Activated naive CD4-positive, alpha-beta T cell (primary cell): ENCODE measurements at places on chromosomes 3 and 15.

DNA sequence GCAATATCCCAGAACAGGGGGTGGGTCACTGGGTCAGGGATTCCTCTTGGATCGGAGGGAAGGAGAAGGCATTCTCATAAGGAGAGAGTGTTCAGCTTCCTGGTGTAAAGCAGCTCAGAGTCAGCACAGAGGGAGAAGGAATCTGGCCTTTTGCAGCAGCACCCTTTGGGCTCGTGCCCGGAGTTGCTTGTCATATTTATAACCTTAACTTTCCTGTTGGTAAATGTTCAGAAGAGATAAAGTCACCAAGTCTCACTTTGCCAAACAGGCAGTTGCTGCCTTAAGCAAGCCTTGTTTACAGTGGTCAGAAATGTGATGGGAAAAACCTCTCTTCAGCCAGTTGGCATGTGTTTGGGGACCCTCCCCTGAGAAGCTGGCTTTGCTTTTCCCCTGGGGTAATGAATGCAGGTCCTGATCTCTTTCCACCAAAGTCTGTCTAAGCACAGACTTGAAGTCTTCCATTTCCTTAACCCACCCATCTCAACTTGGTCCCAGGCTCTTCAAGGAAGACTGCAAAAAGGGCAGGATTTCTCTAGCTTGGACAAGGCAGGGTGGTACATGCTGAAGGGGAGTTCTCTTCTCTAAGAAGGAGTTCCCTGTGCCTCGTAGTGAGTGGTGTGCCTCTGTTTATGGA, 206.9 kb upstream of the BHLHE40 start:
- no peak for DNase-seq

DNA sequence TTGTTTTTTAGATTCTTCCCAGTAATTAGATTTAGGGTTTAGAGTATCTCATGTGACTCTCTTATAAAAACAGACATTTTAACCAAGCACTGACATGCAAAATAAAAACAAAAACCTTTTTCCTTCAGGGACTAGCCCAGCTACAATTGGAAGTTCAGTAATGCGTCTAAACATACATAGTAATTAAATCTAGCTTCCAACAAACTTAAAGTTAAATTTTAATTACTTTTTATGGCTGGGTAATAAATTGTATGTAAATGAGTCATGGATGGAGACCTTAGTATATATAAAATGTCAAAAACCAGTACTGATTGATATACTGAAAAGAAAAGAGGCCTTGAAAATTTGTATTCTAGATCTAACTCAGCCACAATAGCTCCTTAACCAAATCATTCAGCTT, 43.6 kb upstream of the AP4E1 start:
- no peak for DNase-seq

DNA sequence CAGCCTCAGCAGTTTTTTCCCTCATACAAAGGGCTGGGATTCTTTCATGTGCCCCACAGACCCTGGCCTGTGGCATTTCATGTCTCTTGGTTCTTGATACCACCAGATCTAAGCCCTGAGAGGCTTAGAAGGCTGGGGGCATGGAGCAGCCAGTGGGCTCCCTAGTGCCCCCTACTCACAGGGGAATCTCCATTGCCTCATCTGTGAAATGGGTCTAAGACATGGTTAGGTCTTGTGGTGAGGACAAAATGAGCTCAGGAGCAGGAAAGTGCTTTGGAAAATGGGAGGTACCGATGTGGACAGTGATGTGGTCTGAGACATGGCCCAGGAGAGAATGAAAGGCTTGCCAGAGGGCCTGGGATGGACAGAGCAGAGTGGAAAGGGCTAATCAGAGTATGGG, 94.3 kb downstream of the SMAD6 start:
- no peak for DNase-seq

GRCh38 chr3:127678315-127678599, 5.5 kb downstream of the ABTB1 start:
- DNase-seq = no peak

DNA sequence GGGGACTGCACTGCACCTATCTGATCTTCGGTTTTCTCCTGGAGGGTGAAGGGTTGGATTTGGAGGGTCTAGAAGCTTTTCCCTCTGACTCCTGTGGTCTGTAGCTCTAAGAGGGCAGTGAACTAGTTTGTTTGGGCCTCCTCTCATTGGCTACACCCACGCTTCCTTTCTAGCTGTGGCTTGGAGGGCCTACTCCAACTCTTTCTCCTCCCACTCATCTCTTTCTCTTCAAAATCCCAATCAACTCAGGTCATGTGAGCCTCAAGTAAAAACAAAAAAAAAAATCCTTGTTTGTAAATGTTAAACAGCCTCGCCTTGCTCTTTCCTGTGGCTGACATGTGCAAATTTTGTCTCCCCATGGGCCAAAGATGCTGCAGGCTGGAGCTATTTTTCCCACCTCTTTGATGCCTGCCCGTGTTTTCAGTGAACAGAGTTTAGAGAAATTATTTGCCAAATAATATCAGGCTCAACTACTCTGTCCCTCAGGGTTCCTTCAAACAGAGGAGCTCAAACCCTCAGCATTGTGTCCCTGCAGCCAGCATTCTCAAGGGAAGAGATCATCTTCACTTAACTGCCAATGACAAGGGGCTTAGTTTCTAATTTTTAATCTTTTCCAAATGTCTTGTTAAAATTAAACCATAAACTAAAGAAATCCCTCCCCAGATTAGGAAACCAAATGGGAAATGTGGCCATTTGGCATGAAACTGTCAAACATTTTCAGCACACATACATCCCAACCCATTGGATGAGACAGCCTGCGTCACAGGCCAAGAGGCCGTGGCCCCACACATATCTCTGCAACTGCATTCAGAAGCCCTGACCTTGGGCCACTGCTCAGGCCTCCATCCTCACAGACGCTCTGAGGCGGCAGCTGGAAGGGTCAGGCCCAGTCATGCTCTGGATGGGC, 114.8 kb upstream of the THBS1 start:
- no peak for DNase-seq

GRCh38 chr3:127547761-127548605, 42.5 kb downstream of the TPRA1 start:
- DNase-seq = peak; percentile 44

DNA sequence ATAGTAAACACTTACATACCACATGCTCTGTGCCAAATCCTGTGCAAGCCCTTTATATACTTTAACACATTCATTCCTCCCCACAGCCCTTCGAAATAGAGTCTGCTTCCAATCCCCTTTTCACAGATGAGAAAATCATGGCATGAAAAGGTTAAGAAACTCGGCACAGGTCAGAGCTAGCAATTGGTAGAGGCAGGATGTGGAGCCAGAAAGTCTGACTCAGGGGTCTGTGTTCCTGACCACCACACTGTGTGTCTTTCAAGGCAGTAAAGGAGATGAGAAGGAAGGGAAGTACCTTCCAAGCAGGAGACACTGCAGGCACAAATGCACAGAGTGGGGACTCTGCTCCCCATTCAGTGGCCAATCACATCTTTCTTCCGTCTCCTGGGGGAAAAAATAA, 61.1 kb downstream of the SCN11A start:
- no peak for DNase-seq

DNA sequence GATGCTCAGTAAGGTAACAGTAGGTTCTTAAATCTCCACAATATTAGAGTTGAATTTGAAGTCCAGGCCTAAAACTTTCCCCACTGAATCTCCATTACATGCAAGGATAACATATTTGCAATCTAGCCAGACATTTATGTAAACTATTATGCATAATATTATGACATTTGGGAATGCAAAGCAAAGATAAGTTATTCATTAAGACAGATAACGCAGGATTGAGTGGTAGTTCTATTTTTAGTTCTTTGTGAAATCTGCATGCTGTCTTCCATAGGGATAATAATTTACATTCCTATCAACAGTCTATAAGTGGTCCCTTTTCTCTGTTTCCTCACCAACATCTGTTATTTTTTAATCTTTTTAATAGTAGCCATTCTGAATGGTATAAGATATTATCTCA, 333.5 kb downstream of the AGBL1 start:
- DNase-seq = no peak

DNA sequence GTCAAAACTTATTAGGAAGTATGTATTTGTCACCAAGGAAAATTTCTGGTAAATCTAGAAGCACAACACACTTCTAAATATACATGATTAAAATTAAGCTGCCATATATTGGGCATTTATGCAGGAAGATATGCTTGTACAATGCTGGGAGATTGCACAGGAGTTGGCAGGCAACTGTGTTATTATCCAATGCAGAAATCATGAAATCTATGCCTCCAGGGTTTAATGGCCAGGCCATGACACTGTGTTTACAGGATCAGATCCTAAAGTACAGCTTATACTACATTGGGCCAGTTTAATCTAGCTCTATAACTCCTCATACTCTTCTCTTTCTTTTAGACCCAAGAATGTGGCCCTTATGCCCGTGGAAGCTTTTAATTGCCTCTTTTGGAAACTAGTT, 391.4 kb upstream of the DPH6 start:
- no peak for DNase-seq

GRCh38 chr15:61731099-61731498, 329.1 kb downstream of the VPS13C start:
- DNase-seq = no peak

- no peak for DNase-seq
Measured at GRCh38 chr3:36295296-36295695, 85.0 kb upstream of the STAC start.

DNA sequence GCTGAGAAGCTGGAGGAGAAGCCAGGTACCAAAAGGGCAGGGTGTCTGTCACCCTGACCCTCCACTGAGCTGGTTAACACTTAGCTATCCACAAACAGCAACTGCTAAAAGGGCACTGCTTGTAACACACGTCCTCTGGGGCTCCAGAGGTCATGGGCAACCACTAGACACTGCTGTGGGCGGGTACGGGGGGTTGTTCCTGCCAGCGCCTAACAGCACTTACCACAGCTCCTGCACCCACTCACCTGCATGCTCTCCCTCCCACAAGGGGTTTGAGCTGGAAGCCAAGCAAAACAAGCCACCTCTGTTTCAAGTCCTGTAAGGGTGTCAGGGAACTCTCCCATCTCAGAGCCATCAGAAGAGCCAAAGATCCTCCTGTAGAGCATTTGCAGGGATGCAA, 407.6 kb downstream of the MFSD1 start:
- no peak for DNase-seq

- no peak for DNase-seq
Measured at GRCh38 chr3:14773691-14774128, 45.1 kb upstream of the FGD5 start.

- no peak for DNase-seq
Measured at GRCh38 chr15:90890839-90891238, 6.5 kb downstream of the FES start.

- DNase-seq = no peak
Measured at GRCh38 chr3:12393894-12394293, 90.4 kb upstream of the TSEN2 start.

DNA sequence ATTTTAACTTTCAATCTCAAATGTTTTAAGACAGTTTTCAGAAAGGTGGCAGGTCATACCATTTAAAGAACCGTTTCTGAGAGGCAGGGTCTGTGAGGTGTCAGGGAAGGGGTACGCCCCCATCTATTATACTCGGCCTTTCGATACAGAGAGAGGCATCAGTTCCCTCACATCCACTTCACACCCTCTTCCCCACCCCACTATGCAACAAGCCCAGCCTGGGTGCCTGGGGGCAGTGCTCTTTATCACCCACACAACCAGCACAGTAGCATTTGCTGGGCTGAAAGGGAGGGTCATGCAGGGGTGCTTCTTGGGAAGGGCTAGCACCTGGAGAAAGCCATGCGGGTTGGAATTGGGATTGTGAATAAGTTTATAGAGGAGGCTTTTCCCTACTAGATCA, 56.0 kb upstream of the KCNMB2 start:
- no peak for DNase-seq

DNA sequence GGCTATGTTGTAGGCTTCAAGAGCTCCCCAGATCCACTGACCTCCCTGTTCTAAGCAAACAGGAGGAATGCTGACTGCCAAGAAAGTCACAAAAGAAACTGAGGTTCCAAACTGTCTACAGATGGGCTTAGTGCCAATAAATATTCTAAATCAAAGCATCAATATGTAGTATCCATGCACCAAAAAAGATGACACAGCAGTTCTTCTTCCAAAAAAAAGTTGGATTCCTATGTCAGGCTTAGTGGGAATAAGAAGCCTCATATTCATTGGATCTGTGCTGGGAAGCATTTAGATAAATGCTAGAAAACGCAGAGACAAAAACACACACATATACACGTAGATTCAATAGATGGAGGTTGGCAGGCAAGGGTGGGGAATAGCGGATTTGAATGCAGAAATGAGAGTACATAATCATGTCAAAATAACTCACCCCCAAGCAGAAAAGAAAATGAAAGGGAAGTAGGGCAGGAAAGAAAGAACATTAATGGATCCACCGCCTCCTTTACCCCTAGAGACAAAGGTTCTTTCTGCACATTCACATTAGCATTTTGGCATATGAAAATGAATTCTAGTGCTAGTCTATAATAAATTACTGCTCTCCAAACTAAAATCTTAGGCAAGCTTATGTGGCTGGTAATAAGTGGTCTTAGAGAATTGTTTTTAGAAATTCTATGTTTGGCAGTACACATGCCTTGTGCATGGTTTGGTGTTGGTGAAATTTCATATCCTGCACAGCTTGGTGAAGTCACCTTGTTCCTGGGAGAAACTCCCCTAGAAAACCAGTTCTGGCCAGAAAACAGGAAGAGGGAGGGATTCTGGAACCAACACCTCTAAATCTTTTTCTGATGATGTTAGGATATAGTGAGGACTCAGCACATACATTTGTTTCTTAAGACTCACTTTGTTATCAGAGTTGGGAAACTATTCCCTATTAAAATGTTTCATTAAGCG, 283.4 kb downstream of the LSAMP start:
- DNase-seq = no peak

- DNase-seq = no peak
Measured at GRCh38 chr15:32936283-32936918, 218.6 kb downstream of the GREM1 start.

DNA sequence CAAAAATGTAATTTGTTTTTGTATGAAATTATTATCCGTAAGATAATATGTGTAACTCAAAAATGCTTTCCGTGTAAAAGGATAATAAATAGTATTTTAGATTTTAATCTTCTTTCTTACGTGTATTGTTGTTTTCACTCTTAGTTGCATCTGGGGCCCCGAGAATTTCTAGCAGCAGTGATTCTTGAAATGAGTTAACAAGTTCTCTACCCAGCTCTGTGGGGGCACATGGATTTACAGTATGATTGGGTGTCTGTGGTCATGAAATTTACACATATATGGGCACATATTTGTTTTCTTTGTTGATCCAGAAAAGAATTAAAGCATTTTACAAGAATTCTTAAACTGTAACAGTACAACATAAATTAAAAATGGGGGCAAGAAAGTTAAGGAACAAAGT, 145.9 kb upstream of the LRRFIP2 start:
- DNase-seq = no peak

DNA sequence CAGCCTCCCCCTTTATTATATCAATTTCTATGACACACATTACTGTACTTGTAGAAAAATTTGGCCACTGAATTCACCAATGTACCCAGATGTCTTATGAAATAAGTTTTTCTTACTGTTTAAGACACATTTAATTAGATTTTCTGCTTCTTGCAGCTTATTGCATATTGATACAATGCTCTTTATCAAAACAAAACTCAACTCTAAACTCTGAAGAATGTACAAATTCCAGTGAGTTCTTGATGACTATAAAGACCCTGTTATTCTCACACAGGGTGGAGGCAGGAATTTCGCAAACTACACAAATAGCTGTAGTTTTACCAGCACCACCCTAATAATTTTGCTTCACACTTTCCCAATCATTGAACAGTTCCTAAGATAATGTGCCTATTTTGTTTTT, 22.0 kb downstream of the CMTM6 start:
- DNase-seq = no peak

- no peak for DNase-seq
Measured at GRCh38 chr15:37876900-37877299, 57.5 kb upstream of the TMCO5A start.
